ENCODE measurements at places on chromosomes 12 and 14.

- no peak for DNase-seq
Measured at GRCh38 chr12:95205016-95205624, 12.1 kb downstream of the FGD6 start.

- DNase-seq = no peak
Measured at GRCh38 chr14:99245564-99246511, 26.2 kb downstream of the BCL11B start.

DNA sequence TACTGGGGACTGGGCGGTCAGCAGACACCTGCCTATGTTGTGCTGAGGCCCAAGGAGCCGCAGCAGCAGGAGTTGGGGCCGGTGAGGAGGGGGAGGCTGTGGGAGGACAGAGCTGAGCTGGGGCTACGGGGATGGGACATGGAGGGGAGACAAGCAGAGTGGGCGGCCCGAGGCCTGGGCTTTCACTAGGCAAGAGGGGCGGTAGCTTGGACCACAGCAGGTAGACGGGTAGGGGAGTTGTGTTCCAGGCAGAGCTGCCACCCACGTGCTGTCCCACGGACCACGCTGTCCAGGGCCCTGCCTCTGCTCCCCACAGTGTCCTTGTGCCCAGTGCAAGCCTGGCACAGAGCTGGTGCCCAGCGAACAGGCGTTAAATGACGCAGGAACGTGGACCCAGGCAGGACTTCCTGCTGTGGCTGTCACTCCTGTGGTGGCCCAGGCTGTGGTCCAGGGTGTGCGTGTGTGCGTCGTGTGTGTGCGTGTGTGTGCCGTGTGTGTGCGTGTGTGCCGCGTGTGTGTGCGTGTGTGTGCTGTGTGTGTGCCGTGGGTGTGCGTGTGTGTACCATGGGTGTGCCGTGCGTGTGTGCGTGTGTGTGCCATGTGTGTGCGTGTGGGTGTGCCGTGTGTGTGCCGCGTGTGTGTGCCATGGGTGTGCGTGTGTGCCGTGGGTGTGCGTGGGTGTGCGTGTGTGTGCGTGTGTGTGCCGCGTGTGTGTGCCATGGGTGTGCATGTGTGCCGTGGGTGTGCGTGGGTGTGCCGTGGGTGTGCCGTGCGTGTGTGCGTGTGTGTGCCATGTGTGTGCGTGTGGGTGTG lies 6.8 kb downstream of the CEP170B start:
- DNase-seq = no peak

- DNase-seq = peak; percentile 73
Measured at GRCh38 chr14:91286530-91286937, 42.0 kb upstream of the GPR68 start.

- no peak for DNase-seq
Measured at GRCh38 chr14:81260732-81261131, 40.0 kb upstream of the GTF2A1 start.

DNA sequence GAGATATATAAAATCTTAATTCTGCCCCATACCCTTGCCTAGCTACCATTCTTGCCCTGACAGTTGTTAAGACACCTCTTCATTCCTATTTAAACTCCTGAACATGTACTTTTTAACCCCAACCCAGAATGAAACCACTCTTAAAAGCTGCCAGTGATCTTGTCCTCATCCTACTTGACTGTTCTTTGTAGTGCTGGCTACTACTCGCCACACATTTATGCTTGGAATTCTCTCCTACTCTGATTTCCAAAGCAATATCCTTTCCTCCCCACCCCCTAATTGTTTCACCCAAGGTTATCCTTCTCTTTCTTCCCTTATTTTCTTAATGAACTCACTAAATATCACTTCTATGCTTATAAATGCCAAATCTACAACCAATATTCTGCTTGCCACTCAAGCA lies 4.1 kb downstream of the NFYB start:
- DNase-seq = no peak

GRCh38 chr14:58296726-58297125 lies 1.6 kb upstream of the ARID4A start:
- DNase-seq = no peak

- DNase-seq = no peak
Measured at GRCh38 chr14:73795974-73796373, 55.7 kb upstream of the PTGR2 start.

- DNase-seq = no peak
Measured at GRCh38 chr12:52950553-52950952, 1.6 kb downstream of the KRT18 start.

- DNase-seq = no peak
Measured at GRCh38 chr12:88181881-88182280, 39.8 kb downstream of the TMTC3 start.

GRCh38 chr12:23415180-23415579 lies 534.3 kb downstream of the SOX5 start:
- no peak for DNase-seq

GRCh38 chr12:121124402-121125109 lies 8.1 kb upstream of the P2RX7 start:
- DNase-seq = no peak

GRCh38 chr14:104023325-104024055 lies 62.0 kb upstream of the ASPG start:
- DNase-seq = no peak

GRCh38 chr14:65790172-65790815 lies 377.8 kb downstream of the FUT8 start:
- DNase-seq = no peak

GRCh38 chr14:23109769-23110168 lies 5.0 kb upstream of the CIROP start:
- DNase-seq = no peak

DNA sequence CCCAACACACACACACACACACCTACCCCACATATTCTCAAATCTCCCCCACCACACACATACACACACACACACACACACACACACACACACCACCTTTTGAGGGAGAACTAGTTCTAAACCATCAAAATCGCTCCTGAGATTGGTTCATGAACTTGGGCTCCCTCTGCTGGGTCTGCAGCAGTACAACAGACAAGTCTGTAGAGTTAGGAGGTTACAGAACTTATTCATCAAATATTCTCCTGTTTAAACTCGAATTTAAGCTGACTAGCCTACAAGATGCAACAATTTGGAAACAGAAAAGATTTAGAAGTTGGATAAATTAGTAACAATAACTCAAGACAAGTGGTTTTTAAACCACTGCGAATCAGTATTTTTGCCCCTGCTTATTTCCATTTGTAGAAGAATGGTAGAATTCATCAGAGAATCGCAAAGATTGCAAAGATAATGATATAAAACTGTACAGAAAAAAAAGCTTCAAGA lies 136.4 kb upstream of the USP15 start:
- DNase-seq = no peak

GRCh38 chr12:82366197-82366596 lies 7.9 kb downstream of the METTL25 start:
- no peak for DNase-seq

GRCh38 chr12:94730847-94731246 lies 80.5 kb upstream of the TMCC3 start:
- DNase-seq = no peak

DNA sequence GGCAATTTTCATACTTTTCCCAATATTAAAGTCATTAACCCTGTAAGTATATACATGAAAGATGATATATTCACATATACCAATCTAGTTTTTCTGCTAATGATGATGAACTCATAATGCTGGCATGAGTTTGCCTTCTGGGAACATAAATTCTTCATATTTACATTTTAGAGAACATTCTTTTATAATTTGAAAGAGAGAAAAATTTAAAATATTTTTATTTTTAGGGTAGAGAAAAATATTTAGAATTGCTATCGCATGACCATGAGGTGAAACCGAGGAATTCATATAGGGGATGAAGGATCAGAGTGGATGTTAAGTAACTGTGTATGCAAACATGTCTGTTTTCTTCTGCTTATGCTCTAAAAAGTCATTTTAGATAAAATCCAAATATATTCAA lies 825.3 kb upstream of the FLRT2 start:
- DNase-seq = no peak

- DNase-seq = no peak
Measured at GRCh38 chr14:91996948-91997371, 42.9 kb downstream of the TRIP11 start.

DNA sequence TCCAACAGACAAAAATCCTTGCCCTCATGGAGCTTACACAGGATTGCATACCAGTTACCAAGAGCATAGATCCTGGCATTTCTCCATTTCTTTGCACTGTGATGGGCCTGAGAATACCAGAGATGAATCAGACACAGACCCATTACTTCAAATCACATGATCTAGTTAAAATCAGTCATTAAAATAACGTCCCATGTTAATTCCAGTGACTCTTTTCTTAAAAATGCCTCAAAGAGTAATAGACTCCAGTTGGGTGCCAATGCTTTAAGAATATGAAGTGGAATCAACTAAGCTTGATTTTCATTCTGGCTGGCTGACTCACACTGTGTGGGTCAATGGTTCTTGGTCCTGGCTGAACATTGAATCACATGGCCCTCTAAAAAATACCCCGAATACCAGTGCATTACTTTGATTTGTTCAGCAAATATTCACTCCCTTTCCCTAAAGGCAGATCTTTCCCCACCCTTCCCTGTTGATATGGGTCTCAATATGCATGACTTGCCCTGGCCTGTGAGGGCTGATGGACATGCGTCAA lies 11.0 kb downstream of the ASB2 start:
- DNase-seq = no peak

DNA sequence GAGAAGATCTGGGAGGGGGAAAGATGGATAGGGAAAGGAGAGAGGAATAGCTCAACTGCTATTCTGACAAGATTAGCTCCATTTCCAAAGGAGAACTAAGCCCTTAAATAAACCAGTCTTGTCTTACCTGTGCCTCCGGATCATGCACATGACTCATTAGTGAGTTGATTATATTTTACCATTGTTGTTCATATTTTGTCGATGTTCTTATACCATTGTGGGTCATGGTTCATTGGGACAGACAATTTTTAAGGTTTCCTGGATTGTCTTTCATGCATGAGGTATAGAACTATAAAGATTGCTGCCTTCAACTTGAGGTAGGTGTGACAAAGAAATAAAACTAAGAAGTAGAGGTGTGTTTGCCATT lies 243.0 kb upstream of the ATP2B1 start:
- DNase-seq = no peak

GRCh38 chr12:52024845-52025230 lies 18.1 kb downstream of the TAMALIN start:
- no peak for DNase-seq

DNA sequence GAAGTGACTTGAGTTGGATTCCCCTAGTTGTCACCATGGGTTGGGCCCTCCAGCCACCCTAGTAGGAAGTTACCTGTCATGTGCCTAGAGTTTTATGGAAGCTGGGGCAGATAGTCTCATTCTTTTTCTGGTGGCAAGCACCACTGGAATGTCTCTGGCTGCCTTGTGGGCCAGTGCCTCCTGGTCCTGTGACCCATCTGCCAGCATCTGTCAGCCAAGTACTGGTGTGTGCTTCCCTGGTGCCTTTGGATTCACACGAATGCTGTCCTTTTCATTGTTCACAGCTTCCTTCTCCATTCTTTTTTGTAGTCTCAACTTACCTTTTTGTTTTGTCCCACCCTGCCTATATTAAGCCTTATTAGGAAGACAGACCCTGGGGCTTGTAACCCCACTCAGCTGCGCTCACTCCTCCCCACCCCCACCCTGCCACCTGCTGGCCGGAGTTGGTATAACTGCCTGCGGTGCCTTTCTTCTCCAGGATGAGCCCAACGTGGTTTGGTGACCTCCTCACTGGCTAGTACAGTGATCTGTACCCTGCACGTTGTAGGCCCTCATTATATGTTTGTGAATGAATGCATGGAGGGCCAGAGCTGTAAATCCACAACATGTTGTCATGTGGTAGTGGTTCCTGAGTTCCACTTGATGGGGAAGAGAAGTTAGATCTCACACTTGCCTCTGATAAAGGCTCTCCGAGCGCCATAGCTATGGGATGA lies 125.7 kb downstream of the TSPAN9 start:
- peak; percentile 83 for DNase-seq

GRCh38 chr12:108369736-108370396 lies 30.8 kb upstream of the CMKLR1 start:
- no peak for DNase-seq

DNA sequence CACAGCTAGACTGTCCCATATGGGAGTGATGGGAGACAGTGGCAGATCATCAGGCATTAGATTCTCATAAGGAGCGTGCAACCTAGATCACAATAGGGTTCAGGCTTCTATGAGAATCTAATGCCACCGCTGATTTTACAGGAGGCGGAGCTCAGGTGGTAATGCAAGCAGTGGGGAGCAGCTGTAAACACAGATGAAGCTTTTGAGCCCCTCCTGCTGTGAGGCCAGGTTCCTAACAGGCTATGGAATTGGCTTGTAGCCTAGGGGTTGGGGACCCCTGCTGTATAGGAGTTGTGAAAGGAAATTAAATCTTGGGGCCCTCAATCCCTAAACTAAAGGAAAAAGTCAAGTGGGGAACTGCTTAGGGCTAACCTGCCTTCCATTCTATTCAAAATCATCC lies 29.6 kb downstream of the ADIPOR2 start:
- DNase-seq = no peak

DNA sequence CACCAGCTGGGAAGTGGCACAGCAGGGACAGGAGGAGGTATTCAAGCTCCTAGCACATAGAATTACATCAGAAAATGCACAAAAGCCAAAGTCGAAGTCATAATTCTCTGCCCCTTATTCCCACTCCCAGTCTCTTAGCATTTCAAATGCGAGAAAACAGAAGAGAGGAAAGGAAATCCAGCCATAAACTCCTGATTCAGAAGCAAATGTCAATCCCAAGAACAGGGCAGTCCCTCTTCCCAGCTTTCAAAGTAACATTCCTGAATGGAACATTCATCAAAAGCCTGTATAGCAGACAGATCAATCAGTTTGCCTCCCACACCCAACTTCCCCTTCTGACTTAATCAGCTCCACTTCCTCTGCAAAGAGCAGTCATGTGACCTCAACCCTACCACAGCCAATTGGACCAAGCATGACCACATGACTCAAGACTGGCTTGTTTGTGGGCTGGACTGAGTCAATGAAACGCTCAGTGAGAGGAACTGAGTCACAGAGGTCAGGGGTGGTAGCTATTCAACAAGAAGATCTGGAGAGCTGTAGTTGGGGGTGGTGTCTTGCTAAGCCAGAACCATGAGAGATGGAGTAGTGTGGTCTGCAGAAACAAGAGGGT lies 41.4 kb upstream of the TUNAR start:
- DNase-seq = no peak

- no peak for DNase-seq
Measured at GRCh38 chr12:76871082-76871481, 7.7 kb downstream of the CSRP2 start.

DNA sequence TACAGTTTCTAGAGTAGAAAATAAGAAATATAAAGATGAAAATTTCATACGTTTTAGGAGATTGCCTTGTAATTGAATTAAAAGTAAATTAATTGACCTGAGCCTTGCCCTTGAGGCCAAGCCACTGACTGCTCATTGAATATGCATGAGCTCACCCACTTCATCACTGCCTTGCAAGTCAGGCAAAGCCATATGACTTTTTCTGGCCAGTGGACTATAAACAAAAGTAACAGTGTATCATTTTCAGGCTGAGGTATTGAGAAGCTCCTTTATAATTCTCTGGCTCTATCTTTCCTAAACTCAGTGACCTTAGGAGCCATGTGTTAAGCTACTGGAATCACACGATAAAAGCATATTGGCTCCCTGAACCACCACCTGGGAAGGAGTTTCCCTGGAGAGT lies 369.3 kb downstream of the NUAK1 start:
- DNase-seq = no peak

- no peak for DNase-seq
Measured at GRCh38 chr12:34107781-34108404, 85.6 kb downstream of the ALG10 start.

GRCh38 chr12:110317911-110318310 lies 36.9 kb downstream of the ATP2A2 start:
- DNase-seq = no peak

- DNase-seq = no peak
Measured at GRCh38 chr12:72677139-72677538, 405.0 kb downstream of the TRHDE start.

Measured in GM19239 (cell line).